ENCODE measurements at places on chromosomes 1 and 21.

DNA sequence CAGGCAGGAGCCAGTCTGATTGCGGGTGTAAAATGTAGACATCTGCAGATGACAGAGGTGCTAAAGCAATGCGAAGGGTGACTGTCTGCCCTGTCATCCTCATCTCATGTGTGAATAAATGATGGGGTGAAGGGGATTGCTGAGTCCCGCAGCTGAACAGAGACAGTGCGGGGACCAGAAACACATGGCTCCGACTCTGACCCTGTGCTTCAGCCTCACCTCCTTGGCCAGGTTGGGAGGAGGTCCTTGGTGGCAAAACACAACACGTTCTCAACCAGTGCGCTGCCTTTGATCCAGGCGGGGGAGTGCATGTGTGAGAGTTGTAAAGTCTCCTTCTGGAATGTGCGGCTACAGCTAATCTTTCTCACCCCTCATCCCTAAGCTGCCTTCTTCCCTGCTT lies 32.0 kb upstream of the TTC22 start:
- no peak for DNase-seq

GRCh38 chr1:99756598-99756997 lies 9.8 kb downstream of the FRRS1 start:
- DNase-seq = peak; percentile 80

DNA sequence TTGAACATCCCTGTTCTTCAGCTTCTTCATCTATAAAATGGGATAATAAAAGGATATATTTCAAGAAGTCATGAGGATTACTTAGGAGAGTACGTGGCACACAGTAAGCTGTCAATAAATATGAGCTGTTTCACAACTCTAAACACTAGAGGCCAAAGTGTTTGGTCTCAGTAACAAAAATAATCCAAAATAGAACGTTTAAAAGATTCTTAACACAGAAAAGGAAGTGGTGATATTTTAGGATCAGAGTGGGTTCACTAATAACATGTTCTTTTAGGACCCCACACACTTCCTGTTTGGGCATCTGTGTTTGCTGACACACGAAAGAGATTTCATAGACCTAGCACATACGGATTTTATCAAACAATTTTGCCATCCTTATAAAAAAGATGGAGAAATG lies 32.9 kb downstream of the TNFSF18 start:
- DNase-seq = no peak

DNA sequence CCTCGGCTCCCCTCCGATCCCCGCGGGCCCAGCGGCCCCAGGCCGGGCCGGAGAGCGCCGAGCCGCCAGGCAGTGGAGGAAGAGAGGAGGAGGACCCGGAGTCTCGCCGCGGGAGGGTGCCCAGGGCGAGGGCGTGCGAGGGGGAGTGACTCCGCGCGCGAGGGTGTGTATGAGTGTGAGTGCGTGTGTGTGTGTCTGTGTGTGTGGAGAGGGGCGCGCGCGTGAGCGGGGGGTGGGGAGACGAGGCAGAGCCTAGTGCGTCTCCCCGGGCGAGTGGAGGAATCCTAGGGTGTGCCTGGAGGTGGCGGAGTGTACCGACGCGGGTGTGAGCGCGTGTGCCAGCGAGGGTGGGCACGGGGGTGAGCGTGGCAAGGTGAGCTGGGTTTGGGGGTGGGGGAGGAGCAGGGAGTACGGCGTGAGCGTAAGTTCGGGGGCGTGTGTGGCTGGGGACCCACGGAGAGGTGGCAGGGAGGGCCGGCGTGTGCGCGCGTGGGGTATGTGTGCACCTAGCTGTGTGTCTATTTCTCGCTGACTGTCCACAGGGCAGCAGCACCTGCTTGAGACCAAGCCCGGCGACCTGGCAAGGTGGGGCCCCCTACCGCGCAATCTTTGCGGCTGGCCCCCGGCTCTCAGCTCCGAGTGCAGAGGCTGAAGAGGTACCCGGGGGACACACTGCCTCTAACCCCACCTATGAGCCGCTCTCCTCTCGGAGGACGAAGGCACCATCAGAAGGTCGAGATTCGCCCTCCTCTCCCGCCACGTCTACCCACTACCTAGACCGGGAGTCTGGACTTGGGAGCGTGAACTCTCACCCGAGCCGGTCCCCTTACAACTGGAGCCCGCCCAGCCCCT lies 784 bp upstream of the KCND3 start:
- no peak for DNase-seq

DNA sequence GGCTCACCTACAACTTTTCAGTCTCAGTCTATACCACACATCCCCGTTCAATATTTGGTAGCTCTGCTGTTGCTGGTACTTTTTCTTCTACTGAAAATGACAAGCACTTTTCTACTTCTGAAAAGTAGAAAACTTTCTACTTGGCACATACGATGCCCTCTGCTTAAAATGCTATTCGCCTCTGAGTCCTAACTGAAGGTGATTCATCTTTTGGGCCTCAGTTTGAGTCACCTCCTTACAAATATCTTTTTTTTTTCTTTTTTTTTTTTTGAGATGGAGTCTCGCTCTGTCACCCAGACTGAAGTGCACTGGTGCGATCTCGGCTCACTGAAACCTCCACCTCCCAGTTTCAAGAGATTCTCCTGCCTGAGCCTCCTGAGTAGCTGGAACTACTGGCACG lies 136.0 kb upstream of the CYYR1 start:
- peak; percentile 43 for DNase-seq

- peak; percentile 21 for DNase-seq
Measured at GRCh38 chr1:243713470-243714186, 136.4 kb downstream of the AKT3 start.

DNA sequence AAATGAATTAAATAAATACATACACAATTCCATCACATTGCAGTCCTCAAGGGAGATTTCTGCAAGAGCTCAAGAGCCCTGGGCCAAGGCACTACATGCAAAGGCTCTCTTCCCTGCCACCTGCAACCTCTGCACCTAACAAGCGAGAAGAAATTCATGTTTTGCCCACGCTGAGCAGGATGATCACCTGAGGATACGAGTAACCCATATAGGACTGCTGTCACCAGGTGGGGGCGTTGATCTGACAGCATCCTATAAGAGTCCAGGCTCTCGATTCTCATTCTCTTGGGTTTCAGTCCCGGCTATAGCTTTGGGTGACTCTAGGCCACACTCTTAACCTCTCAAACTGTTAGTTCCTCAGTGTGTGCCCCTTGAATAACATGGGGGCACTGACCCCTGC lies 18.7 kb upstream of the SPOCD1 start:
- DNase-seq = no peak

Measured in HCEC 1CT (cell line).